ENCODE measurements at places on chromosomes 5 and 9. TPM values are rescaled to one million over a fixed set of nuclear protein-coding genes. Genes with fewer than 3 reads are reported as not detected.

Gene DIAPH1
- 30.9 TPM for polyA plus RNA-seq

Gene GABRA6
- not detected for polyA plus RNA-seq

DNA sequence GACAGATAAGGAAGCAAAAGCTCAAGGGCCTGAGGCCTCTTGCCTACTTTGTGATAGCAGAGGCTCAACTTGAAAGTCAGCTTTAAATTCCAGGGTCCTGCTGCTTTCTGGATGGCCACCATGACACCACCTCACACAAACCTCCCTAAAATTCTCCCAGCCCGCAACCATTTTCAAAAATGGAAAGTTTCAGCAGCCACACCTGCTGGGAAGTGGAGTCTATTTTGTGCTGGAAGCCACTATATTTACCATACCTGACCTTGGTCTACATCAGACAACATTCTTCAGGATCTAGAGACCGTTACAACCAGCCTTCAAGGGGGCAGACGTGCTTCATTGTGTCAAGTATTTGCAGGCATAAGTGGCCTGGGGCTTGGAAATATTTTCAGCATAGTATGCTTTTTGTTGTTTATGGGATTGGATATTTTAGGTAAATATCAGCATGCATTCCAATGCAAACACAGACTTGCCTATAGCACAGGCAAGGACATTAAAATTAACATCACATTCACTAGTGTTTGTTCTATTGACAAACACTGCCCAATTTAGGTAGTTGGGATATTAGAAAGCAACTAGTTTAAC is 50.9 kb downstream of the BOD1 start:
- no peaks in the 10 kb centered on the region for H3K4me1 ChIP-seq
- no peaks in the 10 kb centered on the region for H3K27me3 ChIP-seq
- no peak for DNase-seq

- no peak overlapping the region for H3K4me3 ChIP-seq
- DNase-seq = peak; percentile 71
- peaks cover 37% of the 10 kb centered on the region for H3K4me1 ChIP-seq
- peak overlapping the region; percentile 82 for H3K27ac ChIP-seq
- no peaks in the 10 kb centered on the region for H3K27me3 ChIP-seq
Observed at GRCh38 chr9:127918183-127919107, 1.6 kb upstream of the ST6GALNAC4 start.

DNA sequence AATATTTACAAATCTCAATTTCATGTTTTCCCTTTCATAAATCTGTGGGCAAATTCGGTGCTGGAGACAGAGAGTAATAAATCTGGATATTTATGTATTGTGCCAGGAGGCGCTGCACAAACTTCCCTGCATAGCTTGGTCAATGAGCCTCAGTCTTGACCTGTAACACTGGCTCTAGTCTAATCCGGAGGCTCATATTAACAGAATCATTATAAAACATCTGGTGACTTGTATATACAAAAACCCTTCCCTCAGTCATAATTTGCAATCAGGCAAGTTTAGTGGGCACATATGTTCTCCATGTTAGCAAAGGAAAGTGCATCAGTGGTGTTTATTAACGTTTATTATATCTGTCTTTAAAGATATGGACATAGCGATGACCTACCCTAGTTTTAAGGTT is 104.0 kb upstream of the BNC2 start:
- no peaks in the 10 kb centered on the region for H3K4me1 ChIP-seq
- H3K27ac ChIP-seq = no peak overlapping the region
- no peak for DNase-seq
- no peaks in the 10 kb centered on the region for H3K27me3 ChIP-seq
- no peaks in the 10 kb centered on the region for H3K36me3 ChIP-seq

DNA sequence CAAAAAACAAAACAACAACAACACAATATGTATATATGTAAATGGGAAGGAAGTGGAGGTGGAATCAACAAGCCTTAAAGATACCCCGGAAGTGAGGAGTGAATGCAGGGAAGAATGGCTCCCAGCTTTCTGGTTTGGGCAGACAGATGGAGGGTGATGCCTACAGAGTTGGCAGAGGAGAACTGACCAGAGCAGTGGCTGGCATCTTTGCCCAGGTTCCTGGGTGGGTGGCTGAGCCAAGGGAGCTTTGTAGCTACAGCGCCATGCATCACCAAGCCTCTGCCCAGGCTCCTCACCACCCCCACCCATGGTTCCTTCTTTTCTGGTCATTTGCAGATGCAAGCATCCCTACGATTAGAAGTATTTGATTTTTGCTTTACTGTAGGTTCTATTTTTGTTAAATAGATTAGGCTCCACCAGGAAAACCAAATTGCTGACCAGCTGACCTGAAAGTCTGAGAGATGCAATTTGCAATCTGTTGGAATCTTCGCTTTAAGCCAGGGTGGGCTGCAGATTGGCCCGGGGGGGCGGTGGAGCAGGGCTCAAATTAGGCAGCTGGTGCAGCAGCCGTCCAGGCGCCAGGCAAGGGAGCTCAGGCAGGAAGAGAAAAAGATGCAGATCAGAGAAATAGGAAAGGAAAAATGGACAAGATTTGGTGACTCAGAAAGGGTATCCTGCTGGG is 163.3 kb upstream of the TBC1D2 start:
- DNase-seq = no peak
- no peaks in the 10 kb centered on the region for H3K27me3 ChIP-seq
- H3K27ac ChIP-seq = no peak overlapping the region

Gene ALDH7A1
- 53.3 TPM for polyA plus RNA-seq

DNA sequence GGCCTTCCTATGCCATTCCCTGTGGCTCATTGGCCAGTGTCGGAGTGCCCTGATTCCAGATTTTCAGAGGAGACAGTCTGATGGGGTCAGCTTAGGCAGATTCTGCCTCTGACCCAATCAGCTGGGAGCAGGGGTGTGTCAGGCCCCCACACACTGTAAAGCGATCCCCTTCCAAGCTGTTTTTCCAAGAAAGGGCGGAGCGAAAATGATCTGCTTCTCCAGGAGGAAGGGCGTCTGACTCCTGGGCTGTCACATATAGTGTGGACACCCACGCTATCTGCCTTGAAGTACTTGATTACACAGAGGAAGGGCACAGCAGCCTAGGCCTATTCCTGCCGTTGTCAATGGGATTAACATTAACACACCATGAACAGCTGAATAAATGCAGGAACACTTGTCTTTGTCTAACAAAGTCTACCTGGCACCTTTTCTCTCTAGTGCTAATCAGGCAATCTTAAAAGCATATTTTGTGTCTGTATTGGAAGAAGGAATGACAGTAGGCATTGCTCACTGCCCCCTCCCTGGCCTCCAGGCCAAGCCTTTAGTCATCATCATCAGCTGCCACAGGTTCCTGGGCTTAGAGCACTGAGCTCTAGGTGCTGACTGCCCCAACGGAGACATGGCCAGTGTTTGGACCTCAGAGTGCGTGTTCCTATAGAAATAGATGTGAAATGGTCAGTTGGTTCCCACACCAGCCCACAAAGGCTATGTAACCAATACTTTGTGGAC is 218.7 kb downstream of the MELK start:
- DNase-seq = no peak
- H3K36me3 ChIP-seq = no peaks in the 10 kb centered on the region
- H3K4me1 ChIP-seq = no peaks in the 10 kb centered on the region

GRCh38 chr5:130164966-130165365 is 260.7 kb downstream of the CHSY3 start:
- no peaks in the 10 kb centered on the region for H3K36me3 ChIP-seq
- H3K27me3 ChIP-seq = no peaks in the 10 kb centered on the region
- no peak overlapping the region for H3K4me3 ChIP-seq
- no peak overlapping the region for H3K27ac ChIP-seq

All from fibroblast of lung (primary cell).